ENCODE measurements at places on chromosomes 3 and 15. TPM values are rescaled to one million over a fixed set of nuclear protein-coding genes. Genes with fewer than 3 reads are reported as not detected.

The CDC25A gene
- total RNA-seq, result 55.7 TPM

The TP63 gene
- not detected for total RNA-seq

The ITIH1 gene
- total RNA-seq, result not detected

The CCR9 gene
- not detected for total RNA-seq

The MYO5C gene
- total RNA-seq, result 0.98 TPM
